ENCODE measurements at places on chromosomes 6 and 20.
A peak's percentile ranks its signal among the peaks of the same experiment; 100 is the strongest.

DNA sequence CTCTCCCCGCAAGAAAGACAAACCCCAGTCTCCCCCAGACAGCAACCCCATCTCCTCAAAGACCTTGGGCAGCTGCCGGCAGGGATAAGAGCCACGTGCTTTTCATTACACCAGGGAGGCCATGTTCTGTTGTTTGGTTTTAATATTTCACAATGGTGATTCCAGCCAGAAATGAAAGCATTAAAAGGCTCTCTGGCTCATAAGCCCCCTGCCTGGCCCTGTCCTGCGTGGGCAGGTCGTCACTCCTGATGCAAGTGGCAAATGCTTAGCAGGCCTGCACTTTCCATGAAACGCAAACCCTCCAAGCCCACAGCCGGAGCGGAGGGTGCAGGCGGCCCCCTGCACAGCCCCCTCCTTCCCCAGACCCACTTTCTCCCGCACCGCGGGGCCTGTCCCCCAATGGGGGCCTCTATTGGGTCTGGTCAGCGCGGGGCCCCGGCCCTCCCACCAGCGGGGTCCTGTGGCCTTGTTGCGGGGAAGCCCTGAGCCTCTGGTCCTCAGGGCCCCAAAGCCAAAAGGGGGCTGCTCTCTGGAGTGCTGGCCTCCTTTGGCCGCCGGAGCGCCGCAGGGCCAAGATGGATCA, 77.2 kb downstream of the TMEM242 start:
- DNase-seq = no peak

DNA sequence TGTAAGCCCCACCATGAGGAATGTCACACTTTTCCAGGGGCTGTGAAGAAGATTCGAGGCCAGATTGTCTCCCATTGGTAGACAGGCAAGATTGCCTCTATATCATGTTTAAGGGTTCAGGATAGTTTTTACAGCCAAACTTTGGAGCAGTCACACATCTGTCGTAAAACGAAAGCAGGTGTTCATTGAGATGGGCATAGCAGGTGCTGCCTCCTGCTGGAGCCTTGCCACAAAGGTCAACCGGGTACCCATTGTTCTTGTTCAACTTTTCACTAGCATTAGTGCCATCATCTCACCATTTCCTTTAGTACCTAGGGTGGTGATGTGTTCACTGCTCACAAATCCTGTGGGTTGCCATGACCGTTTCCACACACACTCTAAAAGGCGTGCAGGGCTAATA, 198.3 kb downstream of the HTR1B start:
- no peak for DNase-seq

- DNase-seq = no peak
Observed at GRCh38 chr20:50328222-50328979, 137.8 kb downstream of the CEBPB start.

DNA sequence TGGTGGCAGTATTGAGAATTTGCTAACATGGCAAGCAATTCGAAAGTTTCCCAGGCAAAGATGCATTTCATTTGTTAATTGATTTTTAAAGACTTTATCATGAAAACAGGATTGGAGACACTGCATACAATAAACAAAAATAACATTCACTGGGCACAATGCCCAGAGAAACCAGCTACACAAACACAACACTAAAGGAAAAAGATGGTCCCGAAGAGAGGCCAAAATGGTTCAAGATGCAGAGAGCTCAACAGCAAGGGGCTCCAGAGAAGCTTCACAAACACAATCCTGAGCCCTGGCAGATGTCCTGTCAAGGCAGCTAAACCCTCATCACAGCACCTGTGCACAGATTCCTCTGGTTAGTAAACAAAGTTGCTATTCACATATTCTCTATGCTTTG, 79.3 kb downstream of the INSM1 start:
- DNase-seq = no peak

DNA sequence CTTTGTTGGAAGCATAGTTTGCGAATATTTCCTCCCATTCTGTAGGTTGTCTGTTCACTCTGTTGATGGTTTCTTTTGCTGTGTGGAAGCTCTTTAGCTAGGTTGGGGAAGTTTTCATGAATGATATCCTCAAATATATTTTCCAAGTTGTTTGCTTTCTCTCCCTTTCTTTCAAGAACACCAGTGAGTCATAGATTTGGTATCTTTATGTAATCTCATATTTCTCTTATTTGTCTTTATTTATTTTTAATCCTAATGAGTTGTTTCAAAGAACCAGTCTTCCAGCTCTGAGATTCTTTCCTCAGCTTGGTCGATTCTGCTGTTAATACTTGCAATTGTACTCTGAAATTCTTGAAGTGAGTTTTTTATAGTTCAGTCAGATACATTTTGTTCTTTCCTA, 628.0 kb upstream of the ID4 start:
- no peak for DNase-seq

DNA sequence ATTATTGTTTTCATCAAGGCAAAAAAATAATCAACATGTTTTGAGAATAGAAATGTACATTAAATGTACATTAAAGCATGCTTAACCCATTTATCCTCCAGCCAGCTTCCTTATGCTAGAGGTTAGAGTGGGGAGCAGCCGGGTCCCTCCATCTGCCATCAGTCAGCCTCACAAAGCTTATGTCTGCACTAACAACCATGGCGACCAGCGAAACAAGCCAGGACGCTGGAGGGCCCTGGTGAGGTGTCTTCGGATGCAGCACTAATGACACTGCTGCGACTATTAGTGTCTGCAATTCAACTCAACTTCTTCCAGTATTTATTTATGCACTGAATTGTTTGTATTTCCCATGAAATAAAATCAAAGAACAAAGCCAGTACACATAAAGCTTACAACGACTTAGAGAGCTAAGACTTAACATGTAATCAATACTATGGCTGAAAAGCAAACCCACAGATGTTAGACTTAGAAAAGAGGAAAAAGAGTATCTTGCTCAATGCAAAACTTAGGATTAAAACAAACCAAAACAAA, 6.8 kb downstream of the CLDN20 start:
- DNase-seq = no peak

GRCh38 chr6:43053545-43054205, at the start of gene CUL7:
TSS of gene CUL7 (minus strand) at chr6:43053851. CDS start at chr6:43052788, 1,063 bp downstream.
- peak; percentile 94 for DNase-seq

- no peak for DNase-seq
Observed at GRCh38 chr6:36223706-36224105, 27.2 kb downstream of the BRPF3 start.

DNA sequence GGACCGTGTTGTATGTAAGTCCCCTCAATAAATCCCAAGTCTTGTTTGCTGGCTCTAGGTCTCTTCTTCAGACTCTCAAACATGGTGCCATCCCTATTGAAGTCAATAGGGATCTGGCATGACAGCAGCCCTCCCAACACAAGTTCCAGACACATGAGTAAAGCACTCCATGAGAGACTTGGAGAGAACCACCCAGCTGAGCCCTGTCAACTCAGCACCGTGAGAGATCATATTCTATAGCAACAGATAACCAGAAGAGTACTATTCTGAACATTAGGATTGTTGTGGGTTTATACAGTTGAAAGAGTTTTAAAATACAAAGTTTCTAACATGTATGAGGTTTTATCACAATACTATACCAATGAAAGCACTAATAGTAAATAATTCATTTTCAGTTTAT, 23.5 kb downstream of the TMEM14A start:
- no peak for DNase-seq

DNA sequence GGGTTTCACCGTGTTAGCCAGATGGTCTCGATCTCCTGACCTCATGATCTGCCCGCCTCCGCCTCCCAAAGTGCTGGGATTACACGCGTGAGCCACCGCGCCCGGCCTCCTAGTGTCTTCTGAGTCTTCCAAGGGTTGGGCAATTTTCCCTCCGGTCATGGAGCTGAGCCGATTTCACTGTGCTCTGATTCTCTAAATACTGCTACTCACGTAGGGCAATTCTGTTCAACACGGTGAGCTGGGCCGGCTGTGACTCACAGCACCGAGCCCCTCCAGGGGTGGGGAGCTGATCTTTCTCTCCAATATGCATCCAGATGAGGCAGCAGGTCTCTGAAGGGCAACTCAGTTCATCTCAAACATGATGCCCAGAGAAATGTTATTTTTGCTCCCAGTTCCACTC, 71.6 kb upstream of the CD93 start:
- DNase-seq = no peak

DNA sequence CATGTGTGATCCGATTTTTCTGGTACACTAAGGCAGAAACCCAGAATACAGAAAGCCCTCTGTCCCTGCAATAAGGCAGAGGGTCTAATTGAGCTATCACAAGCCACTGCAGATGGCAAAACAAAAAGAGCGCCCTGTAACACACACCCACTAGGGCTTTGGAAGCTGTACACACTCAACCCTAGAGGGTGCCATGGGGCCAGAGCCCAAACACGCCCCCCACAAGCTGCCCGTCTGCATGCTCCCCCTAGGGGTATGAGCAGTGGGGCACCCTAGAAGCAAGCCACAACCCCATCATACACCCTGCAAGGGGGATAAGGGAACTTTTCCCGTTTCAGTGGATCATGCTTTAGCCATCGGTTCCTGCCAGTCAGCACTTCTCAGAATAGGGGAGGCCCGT, 62.2 kb upstream of the PDE10A start:
- DNase-seq = no peak

DNA sequence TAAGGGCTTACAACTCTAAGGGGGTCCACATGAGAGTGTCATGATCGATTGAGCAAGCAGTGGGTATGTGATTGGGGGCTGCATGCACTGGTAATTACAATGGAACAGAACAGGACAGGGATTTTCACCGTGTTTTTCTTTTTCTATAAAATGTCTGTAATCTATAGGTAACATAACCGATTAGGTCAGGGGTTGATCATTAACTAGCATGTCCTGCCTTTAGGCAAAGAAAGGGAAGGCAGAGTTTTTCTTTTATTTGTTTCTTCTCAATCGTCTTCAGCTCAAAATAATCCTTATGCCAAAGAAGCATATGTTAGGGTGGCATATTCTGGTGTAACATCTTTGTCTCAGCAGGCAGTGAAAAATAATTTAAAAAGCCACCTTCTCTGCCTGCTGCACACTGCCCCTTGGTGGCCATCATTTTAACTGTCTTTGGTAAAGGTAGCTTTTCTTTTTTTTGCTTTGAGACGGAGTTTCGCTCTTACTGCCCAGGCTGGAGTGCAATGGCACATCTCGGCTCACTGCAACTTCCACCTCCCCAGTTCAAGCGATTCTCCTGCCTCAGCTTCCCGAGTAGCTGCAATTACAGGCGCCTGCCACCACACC, 9.7 kb upstream of the CEP43 start:
- peak; percentile 46 for DNase-seq

DNA sequence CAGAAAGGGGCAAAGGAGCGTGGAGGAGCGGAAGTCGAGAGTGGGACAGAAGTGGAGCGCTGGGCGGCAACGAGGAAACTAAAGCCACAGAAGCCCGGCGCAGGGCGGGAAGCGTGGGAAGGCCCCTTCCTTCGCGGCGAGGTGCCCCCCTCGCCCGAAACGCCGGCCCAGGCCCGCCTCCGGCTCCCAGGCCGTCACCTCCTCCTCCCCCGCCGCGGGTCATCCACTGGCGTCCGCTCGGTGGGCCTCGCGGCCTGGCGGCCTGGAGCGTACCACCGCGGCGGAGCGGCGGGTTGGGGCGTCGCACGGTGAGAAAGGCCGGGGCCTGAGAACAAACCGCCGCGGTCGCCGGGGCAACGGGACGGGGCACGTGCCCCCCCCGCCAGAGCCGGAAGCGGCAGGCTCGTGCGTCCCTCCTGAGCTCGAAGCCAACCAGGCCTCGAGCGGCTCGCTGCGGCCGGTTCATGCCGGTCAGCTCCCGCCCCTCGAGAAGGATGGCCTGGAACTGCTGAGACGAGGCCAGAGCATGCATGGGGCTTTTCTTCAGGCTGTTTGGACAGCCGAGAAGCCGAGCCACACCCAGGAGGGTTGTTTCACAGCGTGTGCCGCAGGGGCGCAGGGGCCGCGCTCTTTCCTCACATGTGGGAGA, at the start of gene TCP11:
TSS of gene TCP11 (minus strand) at position 333 of the 649 bp plus-strand sequence. CDS start 469 bp downstream, outside the sequence.
- no peak for DNase-seq

DNA sequence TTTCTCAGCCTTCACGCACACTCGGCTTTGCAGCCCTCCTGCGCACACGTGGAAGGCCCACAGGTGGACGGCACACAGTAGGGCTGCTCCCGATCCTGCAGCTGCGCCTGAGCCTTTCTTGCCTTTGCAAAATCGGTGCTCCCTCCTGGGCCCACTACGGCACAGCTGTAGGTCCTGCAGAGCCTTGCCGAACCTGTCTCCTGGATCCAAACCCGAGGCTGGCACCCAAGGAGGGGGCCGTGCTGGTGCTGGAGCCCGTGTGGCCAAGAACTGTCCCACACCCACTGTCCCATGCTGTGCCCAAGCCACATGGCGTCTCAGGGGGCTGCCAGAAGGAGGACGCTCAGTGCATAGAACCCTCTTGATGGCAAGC, 227.4 kb downstream of the TTLL2 start:
- DNase-seq = no peak

- DNase-seq = no peak
Observed at GRCh38 chr6:90033746-90034271, 139.5 kb downstream of the GJA10 start.

DNA sequence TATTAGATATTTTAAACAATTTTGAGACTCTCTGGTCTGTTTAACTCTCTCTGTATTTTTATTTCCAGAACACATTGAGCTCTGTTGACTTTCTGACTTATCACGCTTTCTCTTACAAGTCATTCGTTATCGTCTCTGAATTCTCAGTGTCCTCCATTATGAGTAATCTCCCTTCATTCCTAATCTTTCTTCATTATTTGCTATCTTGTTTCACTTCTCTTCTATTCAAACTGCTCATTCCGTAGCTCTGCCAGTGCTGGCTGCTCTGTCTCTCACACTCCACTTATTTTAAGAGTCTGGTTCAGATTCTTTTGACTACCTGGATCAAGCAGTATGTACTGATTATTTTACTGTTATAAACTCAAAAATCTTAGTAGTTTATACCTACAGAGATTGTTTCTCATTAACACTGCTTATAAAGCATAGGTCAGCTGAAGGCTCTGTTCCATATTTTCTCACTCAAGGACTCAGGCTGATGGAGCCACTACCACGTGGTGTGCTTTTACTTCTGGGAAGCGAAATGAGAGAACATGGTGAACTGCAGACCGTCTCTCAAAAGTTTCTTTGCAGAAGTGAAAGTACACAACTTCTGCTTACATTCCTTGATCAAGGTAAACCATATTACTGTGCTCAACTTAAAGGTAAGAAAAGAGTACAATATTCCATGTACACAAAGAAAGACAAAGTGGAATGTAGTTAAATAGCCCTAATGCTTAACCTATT, 485.2 kb downstream of the GRIK2 start:
- DNase-seq = no peak

- DNase-seq = no peak
Observed at GRCh38 chr6:115729036-115729435, 331.7 kb downstream of the FRK start.

GRCh38 chr6:44034931-44035345, 92.3 kb downstream of the MRPL14 start:
- DNase-seq = no peak
